ENCODE measurements at places on chromosomes 6 and 20.

- peak; percentile 87 for DNase-seq
These were observed 650 bp downstream of the DCBLD1 start for GRCh38 chr6:117483004-117483644.

- DNase-seq = no peak
These were observed 85.4 kb downstream of the CDYL start for GRCh38 chr6:4861564-4861963.

GRCh38 chr6:152323376-152323775 is 313.8 kb downstream of the SYNE1 start:
- DNase-seq = no peak

GRCh38 chr6:151655099-151655498 is 152.4 kb upstream of the ESR1 start:
- DNase-seq = no peak

DNA sequence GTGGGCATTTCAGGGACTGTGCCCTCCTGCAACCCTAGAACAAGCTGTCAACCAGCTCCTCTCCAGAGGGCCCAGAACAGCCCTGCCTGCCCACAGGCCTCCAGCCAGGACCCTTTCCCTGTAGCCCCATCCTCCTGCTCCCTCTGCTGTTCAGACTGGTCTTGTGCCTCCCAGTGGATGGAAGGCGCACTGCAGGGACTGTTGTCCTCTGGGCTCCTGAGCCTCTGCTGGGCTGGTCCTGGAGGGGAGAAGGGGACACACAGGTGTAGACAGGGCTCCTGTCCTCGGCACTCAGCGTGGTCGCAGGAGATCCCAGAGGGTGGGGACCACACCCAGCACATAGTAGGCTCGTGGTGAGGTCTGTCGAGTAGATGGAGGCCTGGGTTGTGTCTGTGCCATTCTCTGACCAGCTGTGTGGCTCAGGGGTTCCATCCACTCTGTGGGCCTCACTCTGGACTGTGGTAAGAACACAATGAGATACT is 11.5 kb downstream of the ITPR3 start:
- DNase-seq = peak; percentile 69

- DNase-seq = no peak
These were observed 71.5 kb upstream of the SSTR4 start for GRCh38 chr20:22963581-22963980.

DNA sequence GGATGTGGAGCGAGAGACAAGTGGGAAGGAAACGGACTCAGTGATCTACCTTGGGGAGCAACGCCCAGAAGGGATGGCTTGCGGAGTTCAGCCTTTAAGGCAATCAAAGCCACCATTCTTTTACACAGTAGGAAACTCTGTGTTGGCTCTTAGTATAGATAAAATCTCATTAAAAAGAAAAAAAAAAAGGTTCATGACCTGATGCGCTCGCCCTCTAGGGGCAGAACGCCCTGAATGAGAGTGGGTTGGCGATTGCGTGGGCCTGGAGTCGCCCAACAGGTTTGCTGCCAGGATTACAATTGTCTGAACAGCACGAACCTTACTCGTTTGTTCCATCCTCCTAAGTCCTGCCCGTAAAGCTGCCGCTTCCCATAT is 1.2 kb downstream of the TPD52L1 start:
- peak; percentile 35 for DNase-seq

DNA sequence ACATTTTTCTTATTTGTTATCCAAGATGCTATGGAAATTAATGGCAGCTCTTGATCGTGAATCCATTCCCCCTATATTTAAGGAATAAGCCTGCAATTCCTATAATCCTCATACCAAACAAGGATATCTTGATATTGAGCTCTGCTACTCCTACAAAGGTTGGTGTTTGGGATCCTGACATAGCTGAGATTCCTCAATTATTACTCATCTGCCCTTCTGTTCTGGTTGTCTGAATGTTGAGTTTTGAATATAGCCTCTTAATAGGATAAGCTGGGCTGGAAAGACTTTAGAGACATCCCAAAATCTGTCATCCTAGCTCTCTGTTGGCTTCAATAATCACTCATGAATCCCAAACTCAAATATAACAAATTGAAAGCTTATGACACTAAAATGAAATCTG is 49.9 kb downstream of the CLIC5 start:
- DNase-seq = peak; percentile 46

GRCh38 chr6:20467437-20467836 is 65.8 kb downstream of the E2F3 start:
- no peak for DNase-seq

DNA sequence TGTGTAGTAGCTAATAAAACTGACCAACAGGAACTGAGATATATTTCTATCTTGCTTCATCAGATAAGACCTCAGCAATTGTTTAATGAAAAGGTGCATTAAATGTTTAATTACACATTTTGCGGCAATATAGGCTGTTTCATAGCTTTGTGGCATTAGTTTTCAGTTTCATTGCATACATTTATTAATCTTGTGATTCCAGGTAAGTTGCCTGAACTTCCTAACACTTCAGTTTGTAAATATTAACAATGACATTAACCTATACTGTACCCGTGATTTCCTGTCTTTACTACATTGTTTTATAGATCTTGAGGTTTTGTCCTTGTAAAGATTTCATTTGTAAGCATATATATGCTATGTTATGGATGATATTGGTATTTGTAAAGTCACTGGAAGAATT is 66.5 kb downstream of the PKIB start:
- no peak for DNase-seq

- no peak for DNase-seq
These were observed 349.7 kb upstream of the POU3F2 start for GRCh38 chr6:98484696-98485095.

DNA sequence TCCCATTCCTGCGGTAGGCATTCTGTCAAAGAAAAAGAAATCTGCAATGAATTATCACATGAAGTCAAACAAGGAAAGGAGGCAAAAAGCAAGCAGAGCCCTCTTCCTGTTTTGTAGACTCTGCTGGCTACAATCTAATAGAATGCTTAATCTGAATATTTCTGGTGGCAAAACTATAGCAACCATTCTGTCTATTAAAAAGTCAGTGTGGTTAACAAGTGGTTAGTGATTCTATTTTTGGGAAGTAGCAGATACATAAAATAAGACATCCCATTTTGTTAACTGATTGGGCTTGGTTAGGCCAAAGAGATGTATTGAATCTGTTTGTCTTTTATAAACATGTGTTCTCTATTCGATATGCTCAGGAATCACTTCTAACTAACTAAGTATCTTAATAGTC is 442.3 kb downstream of the CDC5L start:
- DNase-seq = no peak

GRCh38 chr20:37393196-37393862 is 47.4 kb downstream of the SRC start:
- no peak for DNase-seq

DNA sequence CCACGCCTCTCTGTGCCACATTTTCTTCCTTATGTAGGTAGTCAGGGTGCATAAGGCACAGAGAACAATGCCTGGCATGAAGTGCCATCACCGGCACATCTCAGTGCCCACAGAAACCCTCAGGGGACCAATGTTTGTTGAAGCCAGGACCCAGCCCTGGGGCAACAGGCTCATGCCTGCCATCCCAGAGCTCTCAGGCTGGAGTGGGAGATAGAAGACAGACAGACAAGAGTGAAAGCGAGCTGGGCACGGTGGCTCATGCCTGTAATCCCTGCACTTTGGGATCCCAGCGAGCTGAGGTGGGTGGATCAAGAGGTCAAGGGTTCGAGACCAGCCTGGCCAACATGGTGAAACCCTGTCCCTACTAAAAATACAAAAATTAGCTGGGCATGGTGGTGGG is 13.5 kb downstream of the EFCAB8 start:
- DNase-seq = no peak

DNA sequence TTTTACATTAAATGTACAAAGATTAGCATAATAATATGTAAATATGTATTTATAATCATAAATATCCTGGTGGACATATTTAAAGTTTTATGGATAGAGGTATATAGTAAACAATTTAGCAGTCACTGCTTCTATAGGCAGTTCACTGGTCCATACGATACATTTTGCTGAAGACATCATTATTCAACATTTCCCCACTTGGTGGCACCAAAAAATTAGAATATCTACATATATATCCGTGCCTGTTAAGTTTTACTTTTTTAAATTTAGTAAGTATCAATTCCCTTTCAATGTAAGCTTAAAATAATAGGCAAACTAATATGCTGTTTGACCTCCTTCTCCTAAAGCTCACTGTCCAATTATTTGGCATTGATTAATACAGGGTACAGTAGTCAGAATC is 64.2 kb downstream of the LMBRD1 start:
- DNase-seq = peak; percentile 19

GRCh38 chr6:29679962-29680361 is 990 bp downstream of the ZFP57 start:
- no peak for DNase-seq

DNA sequence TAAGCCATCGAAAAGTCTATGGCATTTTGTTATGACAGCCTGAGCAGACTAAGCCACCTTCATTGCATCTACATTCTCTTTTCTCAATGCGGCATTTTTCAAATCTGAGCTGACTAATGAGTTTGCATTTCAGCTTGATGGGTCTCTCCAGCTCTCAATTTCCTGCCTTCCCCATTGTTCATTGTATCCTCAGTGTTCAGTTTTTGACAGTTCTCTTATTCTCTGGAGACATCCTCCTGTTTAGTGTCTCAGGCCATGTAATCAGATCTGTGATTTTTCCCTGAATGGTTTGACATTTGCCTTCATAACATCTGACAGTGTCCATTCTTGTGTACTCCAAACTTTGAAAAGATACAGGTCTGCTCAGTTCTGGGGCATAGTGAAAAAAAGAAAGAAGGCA is 27.9 kb upstream of the MCM3 start:
- DNase-seq = no peak

DNA sequence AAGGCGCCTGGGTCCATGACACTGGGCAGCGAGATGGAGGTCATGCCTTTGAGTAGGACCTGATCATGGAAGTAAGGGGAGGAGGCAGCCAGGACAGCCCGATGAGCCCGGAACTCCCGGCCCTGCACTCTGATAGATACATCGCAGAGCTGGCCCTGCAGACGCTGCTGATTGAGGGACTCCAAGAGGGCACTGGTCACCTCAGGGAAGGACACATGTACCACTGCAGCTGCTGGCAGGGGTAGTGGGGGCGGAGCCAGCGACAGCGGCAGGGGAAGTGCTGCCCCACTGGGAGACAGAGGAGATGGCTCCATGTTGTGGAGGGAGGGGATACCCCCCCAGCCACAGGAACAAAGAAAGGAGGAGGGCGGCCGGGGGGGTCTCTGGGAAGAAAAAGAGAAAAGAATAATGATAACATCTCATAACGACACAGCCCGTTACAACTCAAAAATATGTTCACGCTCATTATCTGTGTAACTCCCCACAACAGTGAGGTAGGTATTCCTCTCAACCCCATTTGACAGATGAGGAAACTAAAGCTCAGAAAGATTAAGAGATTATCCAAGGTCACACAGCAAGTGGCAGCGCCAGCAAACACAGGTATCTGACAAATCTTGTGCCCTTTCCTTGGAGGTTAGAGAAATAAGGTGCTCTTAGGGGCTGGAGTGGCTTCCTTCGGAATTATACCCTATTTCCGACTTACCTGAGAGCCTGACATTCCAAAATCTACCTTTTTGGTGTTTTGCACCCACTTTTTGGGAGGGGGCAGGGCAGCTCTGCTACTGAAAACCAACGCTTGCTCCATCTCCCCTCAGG is 733 bp downstream of the ZBTB22 start:
- DNase-seq = no peak

- no peak for DNase-seq
These were observed 3.5 kb downstream of the TUBB1 start for GRCh38 chr20:59022754-59023153.

- no peak for DNase-seq
These were observed 77.5 kb upstream of the GATA5 start for GRCh38 chr20:62553136-62553837.

- DNase-seq = no peak
These were observed 10.5 kb downstream of the TNFAIP3 start for GRCh38 chr6:137877606-137878005.

DNA sequence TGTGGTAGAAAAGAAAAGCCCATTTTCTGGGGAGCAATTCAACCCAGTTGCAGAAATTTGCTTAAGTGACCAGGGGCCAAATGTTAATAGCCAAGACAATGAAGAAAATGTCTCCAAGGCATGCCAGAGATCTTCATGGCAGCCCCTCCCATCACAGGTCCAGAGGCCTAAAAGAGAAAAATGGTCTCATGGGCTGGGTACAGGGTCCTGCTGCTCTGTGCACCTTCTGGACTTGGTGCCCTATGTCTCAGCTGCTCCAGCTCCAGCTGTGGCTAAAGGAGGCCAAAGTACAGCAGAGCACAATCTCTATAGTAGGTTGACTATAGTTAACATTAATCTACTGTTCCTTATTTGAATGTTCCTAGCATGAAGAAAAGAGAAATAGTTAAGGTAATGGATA is 44.7 kb downstream of the FRK start:
- DNase-seq = no peak

- DNase-seq = no peak
These were observed 2.0 kb downstream of the PI3 start for GRCh38 chr20:45176526-45177267.

- no peak for DNase-seq
These were observed 8.3 kb upstream of the PCMTD2 start for GRCh38 chr20:64247307-64247618.

- DNase-seq = no peak
These were observed 31.9 kb downstream of the CDKAL1 start for GRCh38 chr6:20566109-20566508.

GRCh38 chr6:140849456-140849855 is 1283.3 kb upstream of the GJE1 start:
- DNase-seq = no peak

GRCh38 chr6:167152862-167153261 is 4.9 kb downstream of the GPR31 start:
- no peak for DNase-seq

- DNase-seq = peak; percentile 51
These were observed 90.7 kb downstream of the KHDC1L start for GRCh38 chr6:73134588-73134987.

GRCh38 chr6:108941281-108941680 is 93.1 kb downstream of the ARMC2 start:
- no peak for DNase-seq

DNA sequence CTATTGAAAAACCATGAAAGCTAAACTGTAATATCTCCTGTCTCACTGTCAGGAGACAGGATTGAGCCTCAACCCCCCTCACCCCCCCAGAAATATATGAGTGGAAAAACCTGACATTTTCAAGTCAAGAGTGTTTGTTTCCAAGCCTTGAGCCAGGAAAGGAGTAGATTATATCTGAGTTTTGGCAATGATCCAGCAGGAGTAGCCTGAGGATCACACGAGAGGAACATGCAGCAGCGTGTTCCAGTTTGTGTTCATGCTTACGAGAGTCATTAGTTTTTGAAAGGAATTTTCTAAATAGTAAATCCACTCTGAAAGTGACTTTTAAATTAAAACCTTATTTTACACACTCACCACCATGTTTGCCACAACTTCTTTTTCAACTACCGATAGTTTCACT is 15.8 kb downstream of the IL22RA2 start:
- no peak for DNase-seq

- no peak for DNase-seq
These were observed 555.5 kb downstream of the UTRN start for GRCh38 chr6:144840619-144841018.

DNA sequence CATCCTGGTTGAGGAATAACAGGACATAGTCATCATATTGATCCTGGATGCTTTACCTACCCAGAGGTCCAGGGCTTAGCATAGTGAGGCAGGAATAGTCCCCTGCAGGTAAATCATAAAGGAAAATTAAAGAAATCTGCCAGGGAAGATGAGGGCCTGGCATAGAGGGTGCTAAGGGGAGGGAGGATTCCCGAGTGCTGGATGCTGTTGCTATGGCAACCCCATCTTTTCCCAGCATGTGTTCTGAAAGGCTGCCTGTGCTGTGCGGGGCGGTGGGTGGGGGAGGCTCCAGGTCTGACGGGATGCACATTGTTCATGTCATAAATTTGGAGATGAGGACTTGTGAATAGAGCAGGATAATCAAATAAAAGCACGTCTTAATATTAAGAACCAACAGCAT is 212.6 kb upstream of the PCSK2 start:
- DNase-seq = no peak
